T1000 (cell line): ENCODE measurements at places on chromosomes 13 and 19.

- DNase-seq, result no peak
Observed at GRCh38 chr13:41696163-41697003, 239.0 kb downstream of the RGCC start.

DNA sequence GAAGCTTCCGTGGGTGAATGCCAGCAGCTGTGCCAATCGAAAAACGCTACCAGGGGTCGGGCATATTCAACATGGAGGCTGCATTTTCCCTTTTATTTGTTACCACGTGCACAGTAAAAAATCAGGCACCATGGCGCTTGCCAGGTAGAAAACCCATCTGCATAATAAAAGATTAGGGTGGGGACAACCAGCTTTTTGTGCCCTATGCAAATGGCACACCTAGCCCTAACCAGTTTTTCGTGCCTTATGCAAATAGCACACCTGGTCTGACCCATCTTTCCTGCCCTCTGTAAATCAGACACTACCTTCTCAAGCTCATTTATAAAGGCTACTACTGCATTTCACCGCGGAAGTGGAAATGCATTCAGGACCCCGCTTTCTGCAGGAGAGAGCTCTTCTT lies 62.1 kb upstream of the FREM2 start:
- DNase-seq, result no peak

GRCh38 chr13:93698016-93698613 lies 471.5 kb downstream of the GPC6 start:
- DNase-seq, result no peak

- no peak for DNase-seq
Observed at GRCh38 chr13:106373304-106373988, 162.0 kb downstream of the EFNB2 start.

DNA sequence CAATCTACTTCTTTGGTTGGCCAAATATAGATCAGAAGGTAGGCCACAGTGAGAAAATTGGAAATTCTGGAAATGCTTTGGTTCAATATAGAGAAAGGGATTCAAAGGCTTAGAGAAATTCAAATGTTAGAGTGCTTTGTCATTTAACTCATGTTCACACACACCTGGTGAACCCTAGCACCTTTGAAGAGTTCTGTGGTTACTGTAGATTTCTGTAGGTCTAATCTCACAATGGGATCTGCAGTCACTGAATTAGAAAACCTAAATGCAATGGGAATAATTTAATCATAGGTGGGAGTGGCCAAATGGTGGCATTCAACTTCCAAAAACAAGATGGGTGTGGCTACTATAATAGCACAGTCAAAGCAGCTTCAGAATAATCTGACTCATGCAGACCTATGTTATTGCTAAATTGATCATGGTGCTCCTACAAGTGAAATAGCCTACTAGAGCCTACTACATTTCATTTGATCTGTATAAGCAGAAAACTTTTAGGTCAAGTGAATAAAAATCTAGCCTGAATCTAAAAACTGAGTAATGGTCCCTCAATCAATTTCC lies 1152.9 kb downstream of the PCDH9 start:
- no peak for DNase-seq

DNA sequence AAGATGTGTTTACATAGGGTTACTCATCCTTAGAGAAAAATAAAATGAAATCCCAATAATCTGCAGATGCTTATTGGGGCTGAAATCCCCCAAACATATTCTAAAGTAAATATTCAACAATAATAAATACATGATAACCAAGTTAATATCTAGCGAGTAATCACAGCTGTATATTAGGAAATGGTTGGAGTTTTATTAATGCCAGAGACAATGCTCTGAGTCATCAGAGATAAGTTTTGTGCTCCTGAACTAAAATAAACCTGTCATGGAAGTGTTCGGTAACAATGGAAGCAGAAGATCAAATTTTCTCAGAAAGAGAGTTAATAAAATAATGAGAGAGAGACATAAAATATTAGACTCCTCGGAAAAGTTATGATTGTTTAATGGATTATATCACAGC lies 31.4 kb downstream of the FLT1 start:
- no peak for DNase-seq

- no peak for DNase-seq
Observed at GRCh38 chr13:52009946-52010345, 1.3 kb downstream of the ATP7B start.

GRCh38 chr13:78786459-78786858 lies 127.5 kb upstream of the OBI1 start:
- no peak for DNase-seq

DNA sequence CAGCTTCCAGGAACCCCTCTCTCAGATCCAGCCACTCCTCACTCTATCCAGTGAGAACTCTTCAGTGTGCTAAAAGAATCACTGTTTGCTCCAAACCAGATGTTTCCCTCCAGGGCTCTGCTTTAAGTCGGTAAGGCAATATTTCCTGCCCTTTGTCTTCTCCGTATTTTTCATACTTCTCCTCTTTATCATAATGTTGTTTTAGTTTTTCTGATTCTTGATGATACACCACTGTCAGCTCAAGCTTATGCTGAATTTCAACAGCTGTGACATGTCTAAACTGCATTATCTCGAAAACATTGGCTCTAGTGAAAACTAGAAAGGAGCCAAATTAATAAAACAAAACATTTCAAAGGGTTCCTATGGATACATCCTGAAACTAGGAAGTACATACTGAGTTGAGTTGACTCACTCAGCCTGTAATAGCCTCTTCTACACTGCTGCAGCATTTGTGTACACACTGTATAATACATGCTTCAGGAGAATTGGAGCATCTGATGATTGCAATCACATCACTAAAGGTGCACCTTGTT lies 39.8 kb downstream of the GPR180 start:
- DNase-seq, result no peak

- no peak for DNase-seq
Observed at GRCh38 chr13:45301263-45301662, 39.7 kb downstream of the TPT1 start.

- no peak for DNase-seq
Observed at GRCh38 chr19:42253245-42254088, 1.5 kb downstream of the ERF start.

- DNase-seq, result no peak
Observed at GRCh38 chr13:46076827-46077226, 24.3 kb upstream of the ZC3H13 start.

GRCh38 chr19:46861691-46862502 lies 1.1 kb downstream of the ARHGAP35 start:
- no peak for DNase-seq

DNA sequence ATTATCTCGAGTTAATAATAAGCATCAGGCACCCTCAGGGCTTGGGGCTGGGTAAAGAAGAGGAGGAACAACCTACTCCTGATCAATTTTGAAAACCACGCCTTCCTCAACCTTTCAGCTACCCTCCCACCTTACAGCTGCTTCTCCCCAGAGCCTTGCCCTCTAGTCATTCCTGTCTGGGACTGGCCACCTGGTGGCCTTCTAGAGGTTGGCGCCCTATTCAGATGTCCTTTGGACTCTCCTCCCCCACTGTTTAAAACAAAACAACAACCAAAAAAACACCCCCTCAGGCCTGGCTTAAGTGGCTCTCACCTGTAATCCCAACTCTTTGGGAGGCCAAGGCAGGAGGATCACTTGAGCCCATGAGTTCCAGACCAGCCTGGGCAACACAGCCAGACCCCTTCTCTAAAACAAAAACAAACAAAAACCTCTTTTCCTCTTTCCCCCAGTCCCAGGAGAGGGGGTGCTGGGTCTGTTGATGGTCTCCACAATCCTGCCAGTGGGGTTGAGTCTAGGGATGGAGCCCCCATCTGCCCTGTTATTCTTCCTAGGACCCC lies 62.3 kb downstream of the CCDC70 start:
- DNase-seq, result no peak

- DNase-seq, result no peak
Observed at GRCh38 chr19:36257520-36257876, 42.6 kb downstream of the ZNF146 start.

DNA sequence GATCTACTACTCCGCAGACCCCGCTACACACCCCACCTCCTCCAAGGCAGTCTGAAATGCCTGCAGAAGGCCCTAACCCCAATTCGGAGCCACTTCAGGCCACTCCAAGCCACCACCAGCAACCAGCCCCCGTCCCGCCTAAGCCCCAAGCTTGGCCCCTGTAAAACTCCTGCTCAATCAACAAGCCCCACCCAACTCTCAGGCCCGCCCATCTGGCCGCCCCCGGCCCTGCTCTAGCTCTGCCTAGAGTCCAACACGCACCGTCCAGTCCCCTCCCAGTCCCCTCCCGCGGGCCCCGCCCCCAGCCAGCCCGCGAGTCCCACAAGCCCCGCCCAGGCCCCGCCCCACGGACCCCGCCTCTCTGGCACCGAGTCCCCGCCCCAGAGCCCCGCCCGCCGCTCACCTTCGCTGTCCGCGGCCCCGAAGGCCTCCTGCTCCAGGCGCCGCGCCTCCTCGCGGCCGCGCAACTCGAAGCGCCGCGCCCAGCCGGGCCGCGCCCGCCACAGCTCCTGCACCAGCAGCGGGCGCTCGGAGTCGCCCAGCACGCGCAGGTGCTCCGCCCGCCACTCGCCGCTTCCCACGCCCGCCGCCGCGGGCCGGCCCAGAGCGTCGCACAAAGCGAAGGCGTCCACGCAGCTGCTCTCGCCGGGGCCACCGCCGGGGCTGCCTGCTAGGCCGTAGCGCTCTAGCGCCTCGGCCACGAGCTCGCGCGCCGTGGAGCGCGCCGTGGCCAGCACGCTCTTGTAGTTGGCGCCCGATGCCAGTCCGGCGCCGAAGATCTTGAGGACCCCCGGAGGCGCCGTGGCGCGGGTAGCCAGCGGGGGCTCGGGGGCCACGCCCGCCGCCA lies 1.6 kb downstream of the RASIP1 start:
- DNase-seq, result peak; percentile 73

DNA sequence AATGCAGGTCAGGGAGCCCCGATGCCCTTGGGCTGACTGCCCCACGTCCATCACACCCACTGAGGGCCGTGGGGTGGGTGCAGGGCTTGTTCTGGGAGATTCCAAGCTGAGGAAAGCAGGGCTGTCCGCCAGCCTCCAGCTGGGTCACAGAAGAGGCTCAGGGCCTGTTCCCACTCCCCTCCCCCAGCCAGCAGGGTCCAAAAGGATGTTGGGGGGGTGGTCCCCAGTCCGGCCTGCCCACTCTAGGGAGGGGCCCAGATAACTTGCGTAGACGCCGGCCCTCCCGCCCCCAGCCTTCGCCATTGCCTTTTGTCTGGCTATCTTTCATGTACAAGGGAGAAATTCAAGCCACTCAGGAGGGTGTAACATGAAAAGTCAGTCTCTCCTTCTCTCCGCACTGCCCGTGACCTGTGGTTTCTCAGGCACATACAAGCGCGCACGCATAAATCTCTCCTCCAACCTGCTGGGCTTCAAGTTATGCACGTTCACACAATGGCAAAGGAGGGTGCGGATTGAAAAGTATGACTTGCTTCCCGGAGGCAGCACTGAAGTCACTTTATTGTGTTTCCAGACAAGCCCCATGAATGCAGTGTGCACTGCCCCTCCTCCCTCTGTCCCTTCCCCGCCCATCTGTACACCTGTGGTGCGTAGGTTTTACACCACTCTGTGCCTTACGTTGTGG lies 20.2 kb downstream of the CARM1 start:
- no peak for DNase-seq

- no peak for DNase-seq
Observed at GRCh38 chr13:40194224-40194806, 472.1 kb downstream of the FOXO1 start.

DNA sequence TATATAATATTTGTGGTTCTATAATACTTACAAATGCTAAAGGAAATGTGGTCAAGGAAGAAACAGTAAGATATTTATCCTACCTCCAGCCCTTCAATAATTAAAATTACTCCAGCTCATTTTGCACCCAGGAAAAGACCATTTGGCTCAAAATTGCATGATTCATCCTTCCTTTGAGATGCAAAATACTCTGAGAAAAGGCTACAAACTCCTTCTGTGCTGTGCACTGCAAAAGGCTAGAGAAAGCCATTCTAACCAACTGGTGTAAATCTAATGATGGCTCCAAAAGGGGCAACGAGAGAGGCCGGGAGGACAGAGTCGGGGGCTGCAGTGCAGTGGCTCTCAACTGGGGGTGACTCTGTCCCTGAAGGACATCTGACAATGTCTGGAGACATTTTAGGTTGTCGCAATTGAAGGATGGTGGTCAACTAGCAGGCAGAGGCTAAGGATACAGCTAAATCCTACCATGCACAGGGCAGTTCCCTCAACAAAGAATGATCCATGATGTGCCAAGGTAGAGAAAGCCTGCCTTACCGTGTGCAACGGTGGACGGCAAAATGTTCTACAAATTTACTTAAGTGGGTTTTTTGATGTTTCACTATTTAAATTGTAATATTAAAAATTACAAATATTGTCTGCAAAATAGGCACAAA lies 32.6 kb downstream of the SLC7A1 start:
- DNase-seq, result no peak

DNA sequence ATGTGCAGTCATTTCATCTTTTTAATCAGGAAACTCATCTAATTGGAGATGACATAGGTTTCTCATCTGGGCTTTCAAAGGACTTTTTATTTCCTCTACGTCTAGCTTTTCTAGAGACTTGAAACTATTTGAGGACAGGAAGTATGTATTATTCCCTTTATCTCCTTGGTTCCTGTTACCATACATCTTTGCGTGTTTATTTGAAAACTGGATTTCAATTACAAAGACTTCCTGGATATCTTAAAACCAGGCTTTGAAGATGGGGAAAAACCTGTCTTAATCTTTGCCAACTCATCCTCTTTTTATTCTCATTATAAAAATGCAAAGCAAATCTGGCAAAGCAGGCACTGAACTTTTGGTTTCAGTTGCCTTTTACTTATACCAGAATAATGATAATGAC lies 130.5 kb downstream of the LMO7 start:
- no peak for DNase-seq

DNA sequence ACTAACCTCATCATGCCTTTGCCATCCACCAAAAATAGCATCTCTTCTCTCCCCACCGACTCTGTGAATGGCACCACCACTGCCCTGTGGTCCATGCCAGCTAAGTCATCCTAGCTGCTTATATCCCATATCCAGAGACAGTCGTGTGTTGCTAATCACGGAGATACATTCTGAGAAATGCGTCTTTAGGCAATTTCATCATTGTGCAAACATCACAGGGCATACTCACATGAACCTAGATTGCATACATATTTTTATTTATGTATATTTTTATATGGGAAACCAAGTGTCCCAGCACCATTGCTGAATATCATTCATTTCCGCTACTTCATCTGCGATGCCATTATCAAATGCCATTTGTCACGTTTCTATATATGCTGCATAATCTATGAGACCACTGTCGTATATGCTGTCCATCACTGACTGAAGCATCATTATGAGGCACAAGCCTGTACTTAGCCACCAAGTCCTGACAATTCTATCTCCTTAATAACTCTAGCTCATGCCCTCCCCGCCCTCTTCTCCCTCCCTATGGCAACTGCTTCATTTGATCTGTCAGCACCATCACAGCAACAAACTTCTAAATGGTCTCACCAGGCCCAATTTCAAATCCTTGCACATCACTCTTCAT lies 104.2 kb downstream of the HSPH1 start:
- no peak for DNase-seq

GRCh38 chr19:42290136-42290522 lies 11.8 kb upstream of the PRR19 start:
- DNase-seq, result no peak

DNA sequence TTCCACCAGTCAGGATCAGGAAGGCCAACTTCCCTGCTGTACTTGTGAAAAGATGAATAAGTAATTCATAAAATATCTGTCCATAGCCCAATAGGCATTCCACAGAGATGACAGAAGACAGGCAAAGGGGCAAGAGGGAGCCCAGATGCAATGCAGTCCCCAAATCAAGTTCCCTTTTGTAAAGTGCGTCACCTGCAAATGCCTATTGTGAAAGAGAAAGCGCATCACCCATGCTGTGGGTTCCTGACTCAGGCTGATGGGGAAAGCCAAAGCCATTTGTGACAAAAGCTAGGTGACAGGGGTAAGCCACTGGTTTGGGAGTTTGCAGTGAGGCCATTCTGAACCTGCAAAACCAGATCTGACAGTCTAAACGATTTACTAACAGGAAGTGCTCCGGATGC lies 157.5 kb upstream of the ZNF536 start:
- no peak for DNase-seq
